ENCODE measurements at places on chromosomes 2 and 18.

DNA sequence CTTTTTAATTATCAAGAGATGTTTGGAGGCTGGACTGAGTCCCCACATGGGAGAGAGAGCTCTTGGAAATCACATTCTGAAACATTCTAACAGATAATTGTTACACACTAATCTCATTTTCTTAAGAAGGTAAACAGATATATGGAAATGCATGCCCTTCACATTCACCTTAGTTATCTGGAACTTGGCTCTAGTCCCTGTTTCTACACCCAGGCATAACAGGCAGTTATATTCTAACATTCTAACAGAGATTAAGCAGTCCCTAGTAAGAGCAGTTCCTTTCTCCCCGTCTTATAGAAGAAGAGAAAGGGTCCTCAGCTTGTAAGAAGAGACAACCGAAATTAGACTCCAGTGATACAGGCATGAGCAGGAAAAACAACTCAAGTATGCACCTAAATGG lies 385.4 kb downstream of the SOX11 start:
- DNase-seq: no peak

GRCh38 chr2:70095720-70096670 lies 8.7 kb downstream of the PCBP1 start:
- DNase-seq: no peak

DNA sequence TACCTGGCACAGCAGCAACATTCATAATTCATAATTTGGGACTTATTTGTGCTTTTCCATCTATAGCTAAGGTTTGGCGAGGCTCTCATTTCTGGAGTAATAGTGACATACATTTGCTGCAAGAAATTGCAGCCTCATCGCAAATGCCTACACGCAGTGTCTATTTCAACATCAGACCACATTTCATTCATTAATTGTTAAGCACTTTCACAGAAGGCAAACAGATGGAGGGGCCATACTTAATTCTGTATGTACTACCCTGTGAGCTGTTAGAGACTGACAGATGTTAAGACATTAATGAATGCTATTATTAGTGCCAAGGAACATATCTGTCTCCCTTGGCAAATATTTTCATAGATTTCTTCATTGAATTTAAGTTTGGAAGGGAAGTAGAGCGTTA lies 125.7 kb downstream of the UXS1 start:
- DNase-seq: peak; percentile 5

- no peak for DNase-seq
Measured at GRCh38 chr18:76412818-76413565, 82.0 kb downstream of the ZNF516 start.

DNA sequence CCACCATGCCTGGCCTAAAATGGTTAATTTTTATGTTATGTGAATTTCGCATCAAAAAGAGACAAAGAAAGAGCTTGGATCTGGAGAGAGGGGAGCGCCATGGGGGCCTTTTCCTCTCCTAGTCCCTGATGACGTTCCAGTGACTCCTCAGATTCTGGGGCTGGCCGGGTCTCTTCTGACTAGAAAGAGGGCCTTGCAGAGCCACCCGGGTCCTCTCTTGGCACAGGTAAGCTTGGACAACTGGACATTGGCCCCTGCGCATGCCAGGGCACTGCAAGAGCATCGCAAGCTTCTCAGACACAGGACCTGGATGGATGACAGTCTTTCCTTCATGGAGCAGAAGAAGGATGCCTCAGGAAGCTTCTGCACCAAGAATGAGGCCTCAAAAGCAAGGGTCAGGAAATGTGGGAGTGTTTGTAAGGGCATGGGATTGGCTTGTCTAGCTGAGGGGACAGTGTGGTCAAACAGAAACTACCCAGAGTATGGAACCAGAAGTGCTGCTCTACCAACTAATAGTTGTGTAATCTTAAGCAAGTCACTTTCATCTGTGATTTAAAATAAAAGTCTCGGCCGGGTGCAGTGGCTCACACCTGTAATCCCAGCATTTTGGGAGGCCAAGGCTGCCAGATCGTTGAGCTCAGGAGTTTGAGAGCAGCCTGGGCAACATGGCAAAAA lies 35.2 kb downstream of the FOSL2 start:
- no peak for DNase-seq
